ENCODE measurements at places on chromosomes 13 and 19.

- no peaks in the 10 kb centered on the region for H3K36me3 ChIP-seq
- DNase-seq: no peak
- peaks cover 54% of the 10 kb centered on the region for H3K4me1 ChIP-seq
These were observed at the start of gene POU4F1 for GRCh38 chr13:78603240-78603957. POU4F1 (minus strand) TSS chr13:78603552; CDS start chr13:78603326, 226 bp downstream.

- peaks cover 20% of the 10 kb centered on the region for H3K4me1 ChIP-seq
- H3K36me3 ChIP-seq: no peaks in the 10 kb centered on the region
- peak overlapping the region; percentile 20 for H3K27ac ChIP-seq
- H3K4me3 ChIP-seq: no peak overlapping the region
- no peak for DNase-seq
These were observed 62.3 kb downstream of the KCNC3 start for GRCh38 chr19:50266896-50267295.

DNA sequence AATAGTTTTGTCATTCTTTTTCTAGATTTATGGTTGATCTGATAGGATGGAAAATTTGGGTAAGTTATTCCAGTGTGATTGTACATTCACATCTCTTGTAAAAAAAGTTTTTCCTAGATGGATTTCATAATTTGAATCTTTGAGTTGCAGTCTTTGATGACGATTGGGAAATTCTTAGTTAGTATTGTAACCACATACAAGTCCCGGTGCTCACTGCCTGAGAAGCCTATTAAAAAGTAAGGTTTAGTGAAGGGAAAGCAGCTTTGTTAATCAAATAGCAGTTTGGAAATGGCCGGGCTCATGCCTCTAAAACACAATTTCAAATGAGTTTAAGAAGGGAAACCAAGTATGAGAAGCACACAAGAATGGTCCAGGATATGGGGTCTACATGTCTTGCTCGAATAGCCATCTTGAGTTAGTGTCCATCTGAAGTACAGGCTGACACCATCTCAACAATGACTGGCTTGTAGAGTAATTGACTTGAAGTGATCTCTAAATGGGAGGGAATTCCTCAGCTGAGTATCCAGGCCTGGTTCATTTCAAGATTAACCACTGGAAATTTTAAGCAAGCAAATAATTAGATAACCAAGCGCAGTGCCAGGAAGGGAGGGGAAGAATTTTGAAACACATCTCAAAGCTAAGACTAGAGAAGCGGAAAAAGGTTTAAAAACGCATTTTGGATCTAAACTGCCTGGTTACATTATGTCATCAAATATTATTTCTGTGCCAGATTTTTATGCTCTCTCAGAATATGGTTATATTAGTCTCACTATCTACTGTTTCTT, 1145.6 kb upstream of the MIR17HG start:
- no peaks in the 10 kb centered on the region for H3K27me3 ChIP-seq
- no peak overlapping the region for H3K27ac ChIP-seq
- no peak overlapping the region for H3K4me3 ChIP-seq
- no peak for DNase-seq
- no peaks in the 10 kb centered on the region for H3K36me3 ChIP-seq
- H3K4me1 ChIP-seq: no peaks in the 10 kb centered on the region

- peaks cover 31% of the 10 kb centered on the region for H3K4me1 ChIP-seq
- no peak for DNase-seq
- no peak overlapping the region for H3K27ac ChIP-seq
- H3K27me3 ChIP-seq: no peaks in the 10 kb centered on the region
- H3K36me3 ChIP-seq: peaks cover 98% of the 10 kb centered on the region
These were observed 24.2 kb downstream of the ELAVL1 start for GRCh38 chr19:7981199-7981598.

DNA sequence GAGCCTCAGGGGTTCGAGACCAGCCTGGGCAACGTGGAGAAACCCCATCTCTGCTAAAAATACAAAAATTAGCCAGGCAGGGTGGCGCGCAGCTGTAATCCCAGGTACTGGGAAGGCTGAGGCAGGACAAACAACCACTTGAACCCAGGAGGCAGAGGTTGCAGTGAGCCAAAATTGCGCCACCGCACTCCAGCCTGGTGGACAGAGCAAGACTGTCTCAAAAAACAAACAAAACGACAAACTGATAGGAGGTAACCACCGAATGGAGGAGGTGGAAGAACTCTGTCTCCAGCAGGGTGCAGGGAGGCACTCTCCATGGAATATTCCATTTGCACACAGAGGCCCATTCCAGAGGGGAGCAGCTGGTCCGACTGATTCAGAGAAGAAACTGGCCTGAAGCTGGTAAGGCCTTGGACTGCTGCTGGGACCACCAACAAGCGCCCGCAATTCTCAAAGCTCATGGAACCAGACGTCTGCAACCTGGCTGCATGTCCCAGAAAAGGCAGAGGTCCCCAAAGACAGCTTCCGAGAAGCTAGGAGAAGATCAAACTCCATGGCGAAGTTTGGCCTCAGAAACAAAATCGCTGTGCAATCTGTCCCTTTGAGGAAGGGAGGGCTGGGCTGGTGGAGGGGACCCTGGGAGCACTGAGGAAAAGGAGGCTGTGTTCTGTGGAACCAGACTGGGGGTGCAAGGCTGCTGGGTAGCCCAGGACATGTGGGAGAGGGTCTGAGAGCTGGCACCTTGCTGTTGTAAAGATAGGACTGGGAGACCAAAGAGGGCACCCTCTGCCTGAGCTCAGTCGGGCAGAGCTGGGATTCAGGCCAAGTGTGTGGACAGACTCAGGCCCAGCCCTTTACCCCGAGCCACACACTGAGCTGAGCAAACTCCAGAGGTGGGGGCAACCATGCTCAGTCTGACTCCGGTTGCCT, 35.2 kb downstream of the SLC25A42 start:
- no peaks in the 10 kb centered on the region for H3K36me3 ChIP-seq
- H3K4me1 ChIP-seq: peaks cover 10% of the 10 kb centered on the region
- no peak overlapping the region for H3K27ac ChIP-seq
- no peak for DNase-seq

Measured in esophagus squamous epithelium (tissue), 5 donors.